Stimulated activated CD8-positive, alpha-beta memory T cell treated with anti-CD3 and anti-CD28 coated beads, Interleukin-4, amount 100 ng/mL, for 1 hour (primary cell): ENCODE measurements at places on chromosomes 12 and 14.
A peak's percentile ranks its signal among the peaks of the same experiment; 100 is the strongest.

- DNase-seq: no peak
Measured at GRCh38 chr12:6784296-6784695, 5.0 kb upstream of the CD4 start.

- no peak for DNase-seq
Measured at GRCh38 chr12:85274315-85274651, 5.7 kb upstream of the ALX1 start.

DNA sequence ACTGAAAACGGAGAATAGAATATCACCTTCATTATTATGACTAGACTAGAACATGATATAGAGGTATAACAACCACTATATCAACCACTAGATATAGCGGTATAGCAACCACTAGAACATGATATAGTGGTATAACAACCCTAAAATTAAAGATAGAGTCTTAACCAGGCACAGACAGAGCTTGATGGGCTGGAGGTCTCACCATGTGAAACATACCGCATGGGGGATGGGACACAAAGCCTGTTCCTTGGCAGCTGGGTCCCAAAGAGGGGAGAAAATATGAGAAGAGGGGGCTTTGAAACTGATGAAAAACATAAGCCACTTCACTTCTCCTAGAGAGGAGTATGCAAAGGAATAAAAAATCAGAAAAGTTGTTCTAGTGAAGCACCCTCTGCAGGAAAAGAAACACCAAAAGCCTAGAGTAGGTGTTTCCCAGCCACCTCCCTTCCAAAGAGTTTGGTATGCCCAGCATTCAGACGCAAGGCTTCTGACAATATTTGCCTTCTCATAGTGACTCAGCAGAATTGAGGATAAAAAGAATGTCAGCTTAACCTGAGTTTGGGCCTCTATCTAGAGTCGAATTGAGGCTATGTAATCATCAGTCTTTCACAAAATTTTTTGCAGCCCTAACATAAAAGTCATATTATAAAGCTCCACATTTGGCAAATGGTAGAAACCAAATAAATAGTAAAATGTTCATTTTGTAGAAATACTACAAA, 316.4 kb downstream of the NOVA1 start:
- no peak for DNase-seq

DNA sequence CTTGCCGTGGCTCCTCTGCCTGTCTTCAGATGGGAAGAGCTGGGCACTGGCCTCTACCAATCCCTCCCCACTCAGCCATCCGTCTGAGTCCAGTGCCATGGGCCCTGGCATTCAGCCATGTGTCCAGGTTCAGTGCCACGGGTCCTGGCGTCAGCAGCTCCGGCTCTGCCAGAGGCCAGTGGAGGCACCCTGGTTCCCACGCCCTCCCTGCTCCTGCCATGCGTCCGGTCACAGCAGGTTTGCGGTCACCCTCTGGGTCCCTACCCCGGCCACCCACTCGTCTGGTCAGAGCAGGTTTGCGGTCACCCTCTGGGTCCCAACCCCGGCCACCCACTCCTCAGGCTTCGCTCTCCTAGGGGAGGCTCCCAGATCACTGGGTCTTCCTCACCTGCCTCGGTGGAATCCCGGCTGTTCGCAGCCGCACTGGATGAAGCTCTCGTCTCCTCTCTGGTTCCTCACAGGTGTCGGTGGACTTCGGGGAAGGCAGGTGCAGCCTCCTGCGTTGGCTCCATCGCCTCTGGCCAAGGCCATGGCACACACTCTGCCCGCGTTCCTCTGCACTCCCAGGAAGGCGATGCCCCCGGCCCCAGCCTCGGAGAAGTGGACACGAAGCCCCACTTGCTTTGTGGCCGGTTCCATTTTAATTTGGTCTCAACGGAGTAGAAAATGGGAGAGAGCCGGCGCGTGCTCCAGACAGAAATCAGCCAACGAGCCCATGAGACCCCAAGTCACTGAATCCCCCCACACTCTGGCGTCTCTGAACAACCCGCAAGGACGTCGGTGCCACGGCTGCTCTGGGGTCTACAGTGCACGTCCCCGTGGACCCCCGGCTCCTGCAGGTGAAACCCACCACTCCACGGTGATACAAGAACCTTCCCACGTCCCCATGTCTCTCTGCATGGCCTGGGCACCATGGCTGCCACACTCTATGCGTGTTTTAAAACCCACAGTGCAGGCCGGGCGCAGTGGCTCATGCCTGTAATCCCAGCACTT, 47.8 kb upstream of the FBRSL1 start:
- no peak for DNase-seq

- DNase-seq: no peak
Measured at GRCh38 chr12:11150832-11151231, 16.4 kb upstream of the TAS2R30 start.

DNA sequence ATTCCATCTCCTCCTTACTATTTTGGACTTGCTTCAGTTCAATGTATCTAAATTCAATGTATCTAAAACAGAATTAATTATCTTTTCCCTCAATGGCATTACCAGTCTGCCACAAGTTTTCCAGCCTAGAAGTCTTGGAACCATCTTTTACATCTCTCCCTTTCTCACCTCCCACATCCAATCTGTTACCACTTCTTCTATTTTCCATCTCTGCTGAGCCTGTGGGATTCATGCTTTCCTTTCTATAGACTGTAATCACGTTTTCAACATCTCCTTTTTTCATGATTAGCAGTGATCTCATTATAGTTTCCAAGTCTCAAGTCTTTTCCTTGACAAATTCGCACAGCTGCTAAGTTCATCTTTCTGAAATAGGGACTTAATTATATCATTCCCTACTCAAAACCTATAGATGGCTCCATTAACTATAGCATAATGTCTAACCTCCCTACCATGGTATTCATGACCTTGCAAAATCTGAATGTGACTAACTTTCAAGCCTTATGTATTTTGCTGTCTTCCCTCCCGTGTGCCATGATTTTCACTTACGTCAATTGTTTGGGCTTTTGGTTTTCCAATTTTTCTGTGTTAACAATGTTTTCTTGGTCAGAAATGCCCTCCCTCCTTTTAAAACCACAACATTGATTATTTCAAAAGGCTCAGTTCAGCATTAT, 20.5 kb upstream of the PTPRB start:
- no peak for DNase-seq

GRCh38 chr12:118611295-118611694, 234.9 kb downstream of the SUDS3 start:
- DNase-seq: no peak

DNA sequence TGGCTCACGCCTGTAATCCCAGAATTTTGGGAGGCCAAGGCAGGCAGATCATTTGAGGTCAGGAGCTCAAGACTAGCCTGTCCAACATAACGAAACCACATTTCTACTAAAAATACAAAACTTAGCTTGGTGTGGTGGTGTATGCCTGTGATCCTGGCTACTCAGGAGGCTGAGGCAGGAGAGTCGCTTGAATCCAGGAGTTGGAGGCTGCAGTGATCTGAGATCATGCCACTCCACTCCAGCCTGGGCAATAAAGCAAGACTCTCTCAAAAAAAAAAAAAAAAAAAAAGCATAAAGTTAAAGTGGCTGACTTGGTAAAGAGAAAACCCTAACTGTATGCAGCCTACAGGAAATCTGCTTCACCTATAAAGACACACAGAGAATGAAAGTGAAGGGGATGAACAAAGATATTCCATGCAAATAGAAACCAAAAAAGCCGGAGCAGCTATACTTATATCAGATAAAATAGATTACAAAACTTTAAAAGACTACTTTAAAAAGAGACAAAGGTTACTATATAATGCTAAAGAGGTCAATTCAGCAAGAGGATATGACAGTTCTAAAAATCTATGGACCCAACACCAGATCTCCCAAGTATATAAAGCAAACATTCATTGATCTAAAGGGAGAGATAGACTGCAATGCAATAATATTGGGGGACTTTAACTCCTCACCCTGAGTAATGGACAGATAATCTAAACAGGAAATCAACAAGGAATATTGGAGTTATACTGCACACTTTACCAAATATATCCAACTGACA, 4.1 kb downstream of the CLEC2B start:
- no peak for DNase-seq

GRCh38 chr12:110004598-110004997, 5.4 kb downstream of the ANKRD13A start:
- DNase-seq: no peak

DNA sequence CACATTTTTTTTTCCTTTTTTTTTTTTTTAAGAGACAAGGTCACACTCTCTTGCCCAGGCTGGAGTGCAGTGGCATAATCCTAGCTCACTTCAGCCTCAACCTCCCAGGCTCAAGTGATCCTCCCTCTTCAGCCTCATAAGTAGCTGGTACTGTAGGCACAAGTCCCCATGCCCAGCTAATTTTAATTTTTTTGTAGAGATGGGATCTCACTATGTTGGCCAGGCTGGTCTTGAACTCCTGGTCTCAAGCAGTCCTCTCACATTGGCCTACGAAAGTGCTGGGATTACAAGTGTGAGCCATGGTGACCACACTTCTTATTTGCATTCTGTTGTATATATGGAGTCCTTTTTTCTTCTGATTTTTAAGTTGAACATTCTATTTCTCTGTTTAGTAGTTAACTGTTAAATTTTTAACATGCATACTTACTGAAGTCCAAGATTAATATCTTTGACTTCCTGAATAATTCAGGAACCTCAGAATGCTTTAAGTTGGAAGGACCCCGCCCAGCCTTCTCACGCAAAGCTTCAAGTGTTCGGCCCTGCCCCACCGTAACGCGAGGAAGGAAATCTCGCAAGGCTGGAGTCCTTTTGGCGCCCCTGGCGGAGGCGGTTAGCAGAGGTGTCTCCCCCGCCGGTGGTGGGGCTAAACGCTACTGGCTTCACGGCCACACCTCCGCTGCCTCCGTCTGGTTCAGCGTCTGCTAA, 21.6 kb downstream of the SPATS2 start:
- no peak for DNase-seq

- DNase-seq: no peak
Measured at GRCh38 chr12:31370531-31371255, 44.7 kb upstream of the SINHCAF start.

- DNase-seq: no peak
Measured at GRCh38 chr12:28378736-28379135, 188.5 kb downstream of the CCDC91 start.

DNA sequence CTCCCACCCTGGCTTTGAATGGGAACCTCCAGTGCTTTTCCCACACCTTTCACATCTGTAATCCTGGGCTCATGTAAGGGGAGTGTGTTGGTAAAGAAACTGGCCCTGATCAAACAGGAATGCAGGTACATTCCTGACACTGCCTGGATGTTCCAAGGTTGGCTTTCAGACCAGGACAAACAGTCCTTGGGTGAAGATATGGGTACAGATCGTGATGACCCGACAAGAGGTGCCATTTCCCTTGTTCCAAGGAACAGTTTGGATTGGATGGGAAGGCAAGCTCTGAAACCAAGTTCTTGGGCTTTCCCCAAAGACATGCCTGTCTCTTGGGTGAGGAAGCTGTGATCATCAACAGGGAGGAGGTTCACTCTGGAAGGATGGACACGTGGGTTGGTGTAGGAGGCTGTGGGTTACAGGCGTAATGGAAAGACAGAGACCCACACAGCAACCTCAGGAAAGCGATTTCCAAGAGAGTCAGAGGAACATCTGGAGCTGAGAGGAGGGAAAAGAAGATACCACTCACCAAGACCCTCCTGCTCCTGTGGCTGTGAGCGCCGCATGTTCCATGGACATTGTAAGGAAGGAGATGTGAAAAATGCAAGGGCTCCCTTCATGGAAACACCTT, 26.4 kb downstream of the VDR start:
- no peak for DNase-seq

GRCh38 chr12:93892423-93893268, 215.5 kb downstream of the CRADD start:
- no peak for DNase-seq

DNA sequence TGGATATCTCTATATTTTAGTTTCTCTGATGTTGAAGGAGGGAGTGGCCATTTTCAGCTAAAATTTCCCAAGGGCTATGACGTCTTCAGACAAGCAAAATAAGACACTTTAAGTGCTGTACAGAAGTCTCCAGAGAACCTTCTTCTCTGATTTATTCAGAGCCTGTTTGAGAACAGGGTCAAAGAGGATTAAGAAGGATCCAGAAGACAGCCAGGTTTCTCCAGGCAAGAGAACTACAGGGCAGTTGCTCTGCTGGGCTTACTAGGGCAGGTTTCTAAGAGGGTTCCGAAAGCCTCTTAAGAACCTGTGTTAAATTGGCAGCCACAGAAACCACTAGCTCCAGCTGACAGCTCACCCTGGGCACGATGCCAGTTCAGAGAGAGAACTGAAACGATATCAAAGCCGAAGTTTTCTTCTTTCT, 1.2 kb downstream of the MGP start:
- DNase-seq: peak; percentile 59

- DNase-seq: no peak
Measured at GRCh38 chr12:20445687-20446086, 77.3 kb downstream of the PDE3A start.

GRCh38 chr14:54453252-54453651, 12.1 kb upstream of the CNIH1 start:
- no peak for DNase-seq

GRCh38 chr12:86801439-86801838, 545.2 kb upstream of the MGAT4C start:
- no peak for DNase-seq

DNA sequence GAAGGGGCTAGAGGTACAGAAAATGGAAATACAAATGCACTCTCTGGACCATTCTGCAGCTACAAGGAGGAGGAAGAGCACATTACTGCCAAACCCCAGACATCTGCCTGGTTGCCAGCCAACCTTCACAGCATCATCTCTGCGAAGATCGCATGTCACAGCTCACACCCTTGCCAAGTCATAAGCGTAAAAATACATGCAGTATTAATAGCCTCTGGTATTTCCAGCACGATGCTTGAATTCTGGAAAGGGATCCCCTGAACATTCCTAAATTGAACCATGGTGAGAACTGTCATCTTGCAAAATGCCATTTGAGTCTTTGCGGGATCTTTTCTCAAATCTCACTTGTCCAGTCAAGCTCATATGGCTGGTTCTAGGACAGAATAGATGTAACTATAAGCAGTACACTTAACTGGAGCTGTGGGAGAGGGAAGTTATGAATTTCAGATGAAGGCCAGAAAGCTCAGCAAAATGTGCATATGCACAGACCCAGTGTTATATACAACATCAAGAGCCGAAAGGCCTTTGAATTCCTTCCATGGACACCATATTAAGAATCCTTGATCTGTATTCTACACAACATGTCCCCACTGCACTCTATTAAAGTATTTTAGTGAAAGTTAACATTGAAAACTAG, 211.6 kb downstream of the DUSP6 start:
- DNase-seq: no peak

DNA sequence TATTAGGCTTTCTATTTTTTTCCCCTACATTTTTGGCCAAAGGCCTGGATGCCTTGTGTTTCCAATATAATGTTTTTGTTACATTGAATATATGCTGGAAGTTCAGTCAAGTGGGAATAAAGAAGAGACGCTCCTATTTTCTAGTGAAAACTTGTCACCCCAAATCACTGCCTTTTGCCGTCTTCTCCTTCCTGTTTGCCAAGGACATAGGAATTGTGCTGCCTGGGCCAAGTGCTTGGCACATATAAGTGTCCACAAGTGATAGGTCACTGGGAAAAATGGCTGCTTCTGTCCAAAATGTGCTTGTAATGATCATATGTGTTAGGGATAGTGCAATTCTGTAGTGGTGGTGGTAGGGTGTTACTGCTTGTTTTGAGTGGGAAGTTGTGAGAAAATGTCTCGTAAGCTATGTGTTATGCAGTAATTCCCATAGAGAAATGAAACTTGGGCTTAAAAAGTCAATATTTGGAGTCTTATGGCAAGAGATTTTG, 11.6 kb upstream of the KCNJ8 start:
- DNase-seq: no peak

GRCh38 chr12:67161322-67161918, 107.7 kb upstream of the CAND1 start:
- no peak for DNase-seq

GRCh38 chr12:123038966-123039365, 58.5 kb downstream of the ARL6IP4 start:
- no peak for DNase-seq
